ENCODE measurements at places on chromosomes 2 and 18.

- DNase-seq, result no peak
Observed at GRCh38 chr2:48306409-48307284, 223.3 kb upstream of the STON1 start.

- no peak for DNase-seq
Observed at GRCh38 chr2:46963210-46963609, 47.6 kb upstream of the MCFD2 start.

GRCh38 chr2:60819155-60819862 lies 62.1 kb upstream of the REL start:
- DNase-seq, result no peak

GRCh38 chr2:72204786-72205503 lies 57.3 kb upstream of the CYP26B1 start:
- DNase-seq, result no peak

DNA sequence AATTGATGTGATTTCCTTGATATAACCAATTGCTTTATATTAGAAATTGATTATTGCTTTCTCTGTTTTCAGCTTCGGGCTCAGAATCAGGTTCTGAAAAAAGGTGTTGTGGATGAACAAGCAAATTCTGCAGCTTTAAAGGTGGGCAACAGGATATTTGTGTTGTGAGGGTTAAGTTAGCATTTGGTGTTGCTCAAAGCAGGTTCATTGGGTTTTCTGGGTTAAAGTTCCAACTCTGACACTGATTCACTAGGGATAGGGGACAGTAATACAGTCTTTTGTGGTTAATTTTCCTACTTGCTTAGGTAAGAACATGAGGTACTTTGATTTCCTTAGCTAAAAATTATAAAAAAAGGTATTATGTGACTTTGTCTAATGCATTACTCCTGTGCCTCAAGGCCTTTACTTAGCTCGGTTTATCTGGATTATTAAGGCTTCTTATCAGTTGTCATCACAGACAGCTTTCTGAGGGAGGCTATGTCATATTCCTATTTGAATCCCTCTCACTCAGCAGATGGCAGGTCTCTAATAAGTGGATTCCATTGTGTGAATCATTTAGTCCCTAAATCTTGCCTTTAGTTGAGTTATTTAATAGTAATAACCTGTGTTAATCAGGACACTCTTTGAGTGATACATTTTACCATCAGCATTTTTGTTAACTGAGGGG lies 78.9 kb upstream of the STON1 start:
- no peak for DNase-seq

DNA sequence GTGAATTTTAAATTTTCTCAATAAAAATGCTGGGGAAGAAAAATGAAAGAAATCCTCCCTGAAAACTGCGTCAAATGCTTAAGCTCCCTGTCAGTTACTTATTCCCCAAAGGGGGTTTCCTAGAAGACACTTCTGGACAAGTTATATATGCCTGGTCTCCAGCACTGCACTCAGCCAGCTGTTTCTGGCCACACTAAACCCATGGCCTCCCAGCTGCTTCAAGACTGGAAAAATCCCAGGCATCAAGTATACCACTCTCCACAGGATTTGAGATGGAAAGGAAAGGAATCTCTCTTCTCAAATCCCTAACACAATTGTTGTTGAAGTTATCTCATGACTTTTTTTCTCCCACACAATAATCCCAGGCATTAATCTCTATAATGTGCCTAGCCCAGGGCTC lies 245.7 kb downstream of the NBAS start:
- DNase-seq, result no peak

DNA sequence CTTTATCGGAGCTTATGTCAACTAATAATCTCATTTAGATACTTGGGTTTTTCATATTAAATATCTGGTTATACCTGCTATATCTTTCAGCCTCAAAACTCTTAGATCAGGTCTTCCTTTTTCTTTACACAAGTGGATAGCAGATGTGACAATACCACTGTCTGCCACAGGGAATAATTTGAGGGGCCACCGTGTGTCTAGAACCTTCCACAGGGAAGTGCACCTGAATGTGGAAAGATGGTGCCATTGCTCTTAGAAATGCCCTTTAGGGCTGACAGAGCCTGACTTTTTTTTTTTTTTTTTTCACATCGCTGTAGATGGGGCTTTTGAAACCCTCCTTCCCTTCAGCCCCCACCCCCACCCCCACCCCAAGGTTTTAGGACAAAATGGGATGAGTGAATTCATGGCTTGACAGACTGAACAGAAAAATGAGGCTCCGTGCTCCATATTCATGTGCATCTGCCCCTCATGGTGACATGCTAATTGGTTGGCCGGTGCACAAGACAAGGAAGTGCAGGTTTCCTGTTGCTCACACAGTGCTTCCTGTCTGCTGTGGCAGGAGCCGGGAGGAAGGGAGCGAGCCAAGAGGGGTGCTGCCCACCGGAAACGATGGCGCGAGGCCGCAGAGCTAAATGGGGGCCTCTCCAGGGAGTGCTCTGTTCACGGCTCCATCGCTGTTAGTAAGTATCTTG lies 246.0 kb downstream of the LDLRAD4 start:
- no peak for DNase-seq

DNA sequence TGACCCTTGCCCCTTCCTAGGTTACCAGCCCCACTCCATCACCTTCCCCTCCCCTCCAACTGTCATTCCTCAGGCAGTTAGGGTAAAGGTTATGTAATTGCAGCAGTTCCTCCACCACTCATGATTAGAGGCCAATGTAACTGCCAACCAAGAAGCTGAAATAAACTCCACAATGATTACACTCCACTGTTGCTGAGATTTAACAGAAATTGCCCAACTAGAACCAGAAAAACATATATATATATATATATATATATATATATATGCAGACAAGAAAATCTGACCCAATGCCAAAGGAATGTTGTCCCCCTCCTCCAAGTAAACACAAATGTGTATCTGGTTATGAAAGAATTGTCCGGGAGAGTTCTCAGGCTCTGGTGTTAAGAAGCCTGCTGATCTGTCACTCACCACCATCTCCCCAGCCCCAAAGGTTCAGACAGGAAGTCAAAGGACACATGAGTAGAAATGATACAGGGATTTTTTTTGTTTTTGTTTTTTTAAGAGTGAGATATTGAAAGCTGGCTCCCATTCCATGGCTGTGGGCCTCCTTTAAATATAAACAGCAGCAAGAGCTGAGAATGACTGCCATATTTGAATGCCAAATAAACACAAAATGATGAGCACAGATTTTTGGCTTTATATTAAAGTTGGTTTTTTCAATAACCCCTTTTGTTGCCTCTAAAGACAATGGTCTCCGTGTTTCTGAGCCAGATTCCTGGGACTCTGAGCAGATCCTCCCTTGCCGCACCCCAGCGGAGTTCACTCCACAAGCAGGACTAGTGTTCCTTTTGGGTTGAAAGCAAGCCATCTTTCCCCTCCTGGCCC lies 127.2 kb upstream of the MAPRE2 start:
- DNase-seq, result no peak

GRCh38 chr2:139850254-139850890 lies 1070.2 kb upstream of the NXPH2 start:
- DNase-seq, result no peak

DNA sequence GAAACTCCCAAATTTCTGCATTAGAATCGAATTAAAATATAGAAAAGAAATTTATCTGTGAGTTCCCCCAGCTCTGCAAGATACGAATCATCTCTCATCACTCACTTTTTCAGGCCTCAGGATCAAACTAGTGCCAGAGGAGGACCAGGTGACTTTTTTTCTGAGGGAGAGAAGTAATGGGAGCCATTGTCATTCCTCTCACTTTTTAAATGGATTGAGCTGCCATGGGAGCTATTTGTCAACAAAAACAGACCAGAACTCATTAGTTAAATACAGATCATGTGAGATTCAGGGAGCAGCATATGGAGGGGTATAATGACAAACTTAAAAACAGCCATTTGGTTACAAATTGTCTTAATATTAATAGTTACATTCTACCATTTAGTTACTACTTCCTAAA lies 594.4 kb downstream of the DPP10 start:
- DNase-seq, result no peak

- no peak for DNase-seq
Observed at GRCh38 chr2:42050010-42050702, 2.3 kb downstream of the PKDCC start.
